ENCODE measurements at places on chromosomes 1 and 21.

GRCh38 chr1:226661965-226662364 is 77.1 kb downstream of the ITPKB start:
- DNase-seq, result peak; percentile 69

DNA sequence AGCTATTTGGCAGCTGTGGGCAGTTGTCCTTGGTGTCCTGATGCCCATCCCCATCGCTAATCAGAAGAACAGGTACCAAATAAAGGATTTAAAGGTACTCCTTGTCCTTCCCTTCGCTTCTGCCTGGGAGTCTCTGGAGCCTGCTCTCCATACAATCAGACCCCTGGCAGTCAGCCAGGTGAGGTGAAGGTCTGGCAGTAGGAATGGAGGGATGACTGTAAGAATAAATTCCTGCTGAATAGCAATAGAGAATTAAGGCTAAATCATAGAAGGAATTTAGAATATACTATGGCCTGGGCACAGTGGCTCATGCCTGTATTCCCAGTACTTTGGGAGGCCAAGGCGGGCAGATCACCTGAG is 9.2 kb downstream of the THBS3 start:
- no peak for DNase-seq

DNA sequence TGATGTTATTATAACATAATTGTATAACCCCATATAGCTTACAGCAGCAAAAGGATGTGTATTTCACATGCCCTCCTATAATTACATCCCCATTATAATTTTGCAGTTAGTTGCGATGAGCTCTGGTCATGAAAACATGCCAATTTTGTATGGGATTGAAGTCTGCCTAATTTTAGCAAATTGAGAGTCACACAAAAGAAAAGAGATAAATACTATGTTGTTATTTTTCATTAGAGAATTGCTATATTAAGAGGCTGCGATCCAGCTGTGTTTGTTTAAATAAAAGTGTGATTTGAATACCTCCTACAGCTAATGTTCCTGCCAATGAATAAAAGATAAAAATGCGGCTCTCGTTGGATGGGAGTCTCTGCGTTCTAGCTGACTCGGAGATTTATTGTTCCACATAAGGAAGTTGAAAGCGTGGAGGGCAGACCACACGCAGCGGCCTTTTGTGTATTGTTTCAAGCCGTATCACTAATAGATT is 461.0 kb upstream of the NFIA start:
- no peak for DNase-seq

- DNase-seq, result no peak
These were observed 3.6 kb downstream of the FNDC5 start for GRCh38 chr1:32867151-32867550.

- peak; percentile 4 for DNase-seq
These were observed 9.1 kb upstream of the LCE2D start for GRCh38 chr1:152654110-152654509.
